ENCODE measurements at places on chromosomes 5 and 9.

DNA sequence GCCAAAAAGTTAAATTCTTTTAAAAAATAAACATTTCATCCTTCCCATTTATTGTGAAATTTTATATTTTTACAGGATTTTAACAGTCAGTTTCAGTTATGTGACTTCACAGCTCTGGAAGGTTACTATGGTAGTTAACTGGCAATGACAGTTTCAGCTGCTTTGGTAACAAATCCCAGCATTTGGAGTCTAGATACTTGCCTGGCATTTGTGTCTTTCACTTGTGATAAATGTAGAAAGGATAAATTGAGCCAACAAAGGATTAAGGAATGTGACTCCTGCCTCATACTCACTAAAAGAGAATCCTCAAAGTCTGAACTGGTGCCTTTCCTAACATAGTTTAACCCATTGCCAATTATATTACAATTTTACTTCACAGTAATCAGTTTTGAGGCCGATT is 315.5 kb downstream of the FER start:
- DNase-seq, result no peak

GRCh38 chr9:79357194-79357593 is 214.6 kb upstream of the TLE4 start:
- no peak for DNase-seq

DNA sequence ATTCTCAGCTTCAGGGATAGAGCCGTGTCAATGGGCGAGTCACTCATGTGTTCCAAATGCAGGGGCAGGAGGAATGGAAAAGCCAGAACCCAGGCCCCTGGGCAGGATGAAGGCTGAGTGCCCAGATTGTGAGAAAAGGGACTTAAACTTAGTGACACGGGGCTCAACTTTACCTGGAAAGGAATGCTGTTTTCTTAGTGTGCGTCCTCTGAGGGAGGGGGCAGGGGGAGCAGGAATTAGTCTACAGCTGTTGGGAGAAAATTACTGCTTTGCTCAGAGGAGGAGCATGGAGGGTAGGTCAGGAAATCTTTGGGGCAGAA is 14.6 kb downstream of the HK3 start:
- DNase-seq, result no peak

DNA sequence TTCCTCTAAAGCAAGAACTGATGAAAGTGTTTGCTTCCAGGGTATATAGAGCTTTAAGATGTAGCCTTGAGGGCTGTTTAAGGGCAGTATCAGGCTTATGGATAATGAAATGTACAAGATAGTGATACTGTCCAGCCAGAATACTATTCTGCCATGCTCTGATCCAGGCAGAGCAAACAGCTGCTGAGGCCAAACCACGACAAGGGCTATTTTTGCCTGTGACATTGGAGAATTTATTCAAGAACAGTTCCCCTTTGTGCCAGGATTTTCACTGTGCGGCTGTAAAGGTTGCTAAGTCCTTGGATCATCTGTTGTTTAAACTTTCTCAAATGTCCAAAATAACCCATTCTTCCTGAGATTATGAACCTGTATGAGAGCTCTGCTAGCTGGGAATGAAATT is 70.4 kb downstream of the OTP start:
- no peak for DNase-seq

DNA sequence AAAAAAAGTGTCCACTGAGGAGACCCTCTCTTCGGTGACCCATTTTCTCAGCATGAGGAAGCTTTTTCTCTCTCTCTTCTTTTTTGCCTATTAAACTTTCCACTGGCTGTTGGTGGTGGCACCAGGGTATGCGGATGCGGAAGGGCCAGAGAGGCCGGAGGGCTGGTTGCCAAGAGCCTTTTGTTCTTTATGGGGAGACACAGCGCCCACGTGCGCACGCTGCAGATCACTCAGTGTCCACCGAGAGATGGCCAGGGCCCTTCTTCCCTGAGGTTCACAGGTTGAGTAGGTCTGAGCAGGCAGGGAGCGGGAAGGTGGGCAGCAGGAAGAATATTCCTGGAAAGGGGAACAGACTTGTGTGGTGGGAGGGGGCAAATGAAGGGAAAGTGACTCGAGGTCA is 69.1 kb downstream of the STK10 start:
- DNase-seq, result no peak

DNA sequence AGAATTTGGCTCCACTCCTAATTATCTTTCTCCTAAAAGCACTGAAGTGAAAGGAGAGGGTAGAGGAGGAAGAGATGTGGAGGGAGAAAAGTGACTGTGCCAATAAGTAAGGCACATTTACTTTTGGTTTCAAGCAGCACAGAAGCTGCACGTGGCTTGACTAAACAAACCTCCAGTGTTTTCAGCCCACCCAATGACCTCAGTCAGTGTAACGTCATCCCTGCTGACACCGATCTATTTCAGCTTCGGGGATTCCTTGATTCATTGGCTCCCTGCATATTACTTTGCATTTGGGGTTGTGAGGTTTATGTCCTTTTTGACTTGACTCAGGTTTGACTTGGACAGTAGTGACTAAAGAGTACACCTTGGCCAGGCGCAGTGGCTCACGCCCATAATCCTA is 35.6 kb upstream of the NIM1K start:
- DNase-seq, result no peak

DNA sequence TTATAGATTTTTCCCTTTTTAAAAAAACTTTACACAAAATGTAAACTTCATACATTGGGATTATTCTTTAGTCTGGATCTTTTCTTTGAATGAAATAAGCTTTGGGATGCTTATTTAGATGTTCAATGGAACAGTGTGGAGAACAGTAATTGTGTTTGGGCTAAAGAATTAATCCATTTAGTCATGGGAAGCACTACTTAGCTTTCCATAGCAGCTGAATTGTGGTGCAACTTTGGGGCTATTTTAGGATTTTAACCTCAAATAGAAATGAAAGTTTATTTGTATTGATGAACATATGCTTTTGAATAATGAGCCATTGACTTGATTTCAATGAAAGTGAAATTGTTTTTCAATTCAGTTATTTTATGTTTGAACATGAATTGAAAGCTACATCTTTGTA is 72.4 kb downstream of the ZCCHC7 start:
- DNase-seq, result no peak

DNA sequence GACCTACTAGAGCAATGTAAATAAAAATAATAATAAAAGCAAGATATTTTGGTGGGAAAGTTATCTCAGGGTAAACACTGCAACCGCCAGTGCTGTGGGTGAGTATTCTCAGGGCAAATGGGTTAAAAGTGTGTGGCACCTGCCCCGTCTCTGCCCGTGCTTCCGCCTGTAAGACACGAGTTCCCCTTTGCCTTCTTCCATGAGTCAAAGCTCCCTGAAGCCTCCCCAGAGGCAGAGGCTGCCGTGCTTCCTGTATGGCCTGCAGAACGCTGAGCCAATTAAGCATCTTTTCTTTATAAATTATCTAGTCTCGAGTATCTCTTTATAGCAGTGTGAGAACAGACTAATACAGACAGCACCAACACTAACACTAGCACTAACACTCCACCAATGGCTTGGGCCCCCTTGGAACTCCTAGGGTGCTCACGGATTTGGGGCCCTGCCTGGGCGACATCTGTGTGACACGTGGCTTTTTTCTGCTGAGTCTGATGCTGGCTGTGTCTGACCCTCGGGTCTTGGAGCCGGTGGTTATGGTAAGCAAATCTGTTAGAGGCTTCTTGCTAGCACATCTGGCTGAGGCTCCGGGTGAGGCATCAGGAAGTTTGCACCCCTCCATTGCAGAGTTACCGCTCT is 10.6 kb downstream of the PLEKHG4B start:
- DNase-seq, result no peak

- no peak for DNase-seq
Measured at GRCh38 chr9:107875571-107875980, 386.0 kb upstream of the KLF4 start.

DNA sequence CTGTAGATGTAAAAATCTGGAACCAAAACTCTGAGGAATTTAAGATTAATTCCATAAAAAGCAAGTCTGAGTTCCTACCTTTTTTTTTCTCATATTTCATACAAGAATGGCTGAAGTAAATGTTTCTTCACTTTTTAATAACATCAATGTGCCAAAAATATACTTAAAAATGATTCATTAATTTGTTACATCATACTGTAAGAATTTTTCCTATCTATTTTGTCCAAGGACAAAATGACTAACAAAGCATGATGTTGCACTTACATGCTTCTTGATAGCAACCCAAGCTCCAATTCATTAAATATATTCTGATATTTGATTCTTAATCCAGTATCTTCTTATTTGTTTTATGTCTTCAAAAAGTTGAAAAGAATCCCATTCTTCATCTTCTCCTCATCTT is 988.3 kb downstream of the TLE1 start:
- DNase-seq, result no peak

- no peak for DNase-seq
Measured at GRCh38 chr5:180178531-180179441, 30.2 kb downstream of the RASGEF1C start.

DNA sequence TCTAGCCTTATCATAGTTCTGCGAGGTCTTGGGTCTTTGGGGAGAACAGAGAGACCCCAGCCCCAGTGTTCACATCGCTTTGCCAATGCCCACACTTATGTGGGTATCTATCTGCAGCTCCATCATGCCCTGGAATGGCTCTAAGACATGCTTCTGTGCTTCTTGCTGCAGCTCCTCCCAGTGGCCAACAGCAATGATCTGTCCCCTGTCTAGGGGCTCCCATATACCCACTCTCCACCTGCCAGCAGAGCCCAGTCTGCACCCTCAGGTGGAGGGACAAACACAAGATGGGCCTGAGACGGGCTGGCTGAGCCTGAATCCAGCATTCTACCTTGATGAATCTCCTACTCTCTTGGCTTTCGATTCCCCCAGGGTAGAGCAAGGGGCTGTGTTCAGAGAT is 14.6 kb upstream of the DAP start:
- DNase-seq, result no peak

DNA sequence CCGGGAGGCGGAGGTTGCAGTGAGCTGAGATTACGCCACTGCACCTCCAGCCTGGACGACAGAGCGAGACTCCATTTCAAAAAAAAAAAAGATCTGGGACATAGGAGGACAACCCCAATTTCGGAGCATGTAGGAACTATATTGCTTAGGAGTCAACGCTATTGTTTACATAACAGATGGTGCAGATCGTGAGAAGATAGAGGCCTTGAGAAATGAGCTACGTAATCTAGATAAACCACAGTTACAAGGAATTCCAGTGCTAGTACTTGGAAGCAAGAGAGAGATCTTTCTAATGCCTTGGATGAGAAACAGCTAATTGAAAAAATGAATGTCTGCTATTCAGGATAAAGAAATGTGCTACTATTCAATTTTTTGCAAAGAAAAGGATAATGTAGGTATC is 20.3 kb downstream of the TBC1D2 start:
- DNase-seq, result no peak

- DNase-seq, result no peak
Measured at GRCh38 chr5:179153341-179153901, 93.2 kb downstream of the ZNF354C start.

- DNase-seq, result no peak
Measured at GRCh38 chr5:80082281-80082680, 47.1 kb downstream of the THBS4 start.

DNA sequence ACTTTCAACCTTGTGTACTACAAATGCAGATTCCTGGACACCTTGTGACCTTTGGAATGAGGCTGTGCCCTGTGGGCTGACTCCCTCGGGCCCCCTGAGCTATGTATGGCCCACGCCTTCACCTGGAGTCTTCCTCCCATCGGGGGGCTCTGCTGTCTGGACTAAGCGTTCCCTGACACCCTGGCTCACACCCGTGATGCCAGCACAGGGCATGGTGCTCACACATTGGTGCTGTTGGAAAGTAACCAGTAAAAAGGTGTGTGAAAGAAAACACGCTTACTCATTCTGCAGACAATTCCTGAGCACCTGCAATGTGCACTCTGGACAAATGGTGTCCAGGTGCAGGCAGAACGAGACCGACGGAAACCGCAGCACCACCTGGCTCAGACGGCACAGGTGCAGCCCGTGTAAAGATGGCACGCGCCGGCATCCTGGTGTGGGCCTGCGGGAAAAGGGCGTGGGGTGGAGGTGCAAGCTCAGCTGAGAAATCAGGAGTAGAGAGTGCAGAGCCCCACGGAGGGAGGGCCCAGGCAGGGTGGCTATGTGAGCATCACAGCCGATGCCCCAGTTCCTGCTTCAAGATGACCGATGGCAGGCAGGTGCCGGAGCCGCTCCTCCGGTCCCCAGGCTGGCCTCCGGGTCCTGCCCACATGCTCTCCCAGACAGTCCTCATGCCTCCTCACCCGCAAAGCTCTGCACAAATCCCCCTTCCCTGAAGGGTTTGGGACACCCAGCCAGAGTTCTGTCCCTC is 11.0 kb downstream of the LPCAT1 start:
- DNase-seq, result no peak

DNA sequence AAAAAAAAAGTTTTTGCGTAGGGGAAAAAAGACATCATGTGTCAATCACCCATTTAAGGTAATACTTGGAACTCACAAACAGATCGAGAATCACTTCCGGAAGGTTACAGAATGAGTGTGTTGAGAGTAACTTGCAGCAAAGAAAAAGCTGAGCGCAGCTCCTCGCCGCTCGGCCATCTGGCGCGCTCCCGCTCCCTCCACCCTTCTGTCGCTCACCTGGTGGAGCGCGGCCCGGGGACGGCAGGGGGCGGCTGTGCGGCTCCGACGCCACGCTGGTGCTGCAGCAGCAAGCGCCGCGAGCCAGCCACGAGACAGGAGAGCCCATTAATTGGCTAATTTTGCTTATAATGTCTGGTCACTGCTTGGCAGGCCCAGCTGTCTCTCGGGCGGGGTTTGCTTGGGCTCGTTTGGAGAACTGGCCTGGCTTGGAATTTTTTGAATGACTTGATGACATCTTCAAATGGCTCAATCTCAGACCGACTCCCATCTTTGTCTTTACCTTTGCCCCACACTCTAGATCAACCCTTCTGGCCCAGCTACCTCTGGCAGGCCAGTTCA is 601.8 kb downstream of the CCDC171 start:
- no peak for DNase-seq

GRCh38 chr5:151042453-151043093 is 22.2 kb downstream of the GPX3 start:
- no peak for DNase-seq

DNA sequence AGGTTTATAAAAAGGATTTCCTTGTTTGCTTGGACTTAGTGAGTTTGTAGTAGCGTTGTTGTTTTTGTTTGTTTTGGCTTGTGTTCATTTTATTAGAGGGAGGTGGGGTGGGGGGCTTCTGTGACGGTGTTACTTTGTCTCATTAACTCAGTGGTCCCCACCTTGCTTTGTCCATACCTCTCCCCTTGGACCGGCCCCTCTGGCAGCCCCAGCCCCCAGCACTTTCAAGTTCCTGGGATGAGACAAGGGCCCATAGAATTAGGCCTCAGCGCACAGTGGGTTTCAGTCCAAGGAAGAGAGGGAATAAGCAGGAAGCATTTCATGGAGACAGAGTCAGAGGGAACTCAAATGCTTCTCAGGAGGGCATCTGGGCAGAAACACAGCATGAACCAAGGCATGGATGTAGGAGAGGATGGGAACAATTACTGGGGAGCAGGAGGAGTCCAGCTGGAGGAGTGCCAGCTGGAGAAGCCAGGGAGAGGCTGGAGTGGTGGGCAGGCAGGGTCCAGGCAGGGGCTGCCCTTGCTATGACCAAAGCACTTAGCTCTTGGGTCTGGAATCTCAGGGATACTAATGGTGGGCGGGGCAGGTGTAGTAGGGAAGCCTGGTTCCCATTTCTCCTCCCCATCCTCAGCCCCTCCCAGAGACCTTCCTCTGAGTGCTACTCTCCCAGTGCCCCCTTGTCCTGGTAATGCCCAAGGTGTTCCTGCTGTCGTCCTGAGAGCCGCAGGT is 23.5 kb upstream of the ENHO start:
- no peak for DNase-seq

- DNase-seq, result no peak
Measured at GRCh38 chr5:127019928-127020327, 10.4 kb downstream of the MARCHF3 start.

All from esophagus squamous epithelium (tissue), 5 donors.